ENCODE measurements at places on chromosomes 16 and 17.

DNA sequence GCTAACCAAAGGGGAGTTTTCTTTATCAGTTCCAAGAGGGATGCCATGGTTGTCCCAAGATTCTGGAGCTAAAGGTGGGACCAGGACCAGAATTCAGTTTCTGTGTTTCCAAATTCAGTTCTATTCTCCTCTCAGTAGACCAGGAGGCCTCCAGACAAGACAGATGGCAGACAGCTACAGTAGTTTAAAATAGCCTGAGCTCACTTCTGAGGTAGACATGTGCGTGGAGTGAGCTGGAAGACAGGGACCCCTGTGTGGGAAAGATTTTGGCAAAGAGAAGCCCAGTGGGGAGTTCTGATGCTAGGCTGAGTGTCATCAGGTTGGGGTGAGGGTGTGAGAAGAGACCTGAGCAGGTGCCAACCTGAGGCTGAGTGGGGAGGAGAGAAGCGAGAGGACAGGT lies 95.4 kb downstream of the PRKCB start:
- no peak for DNase-seq

DNA sequence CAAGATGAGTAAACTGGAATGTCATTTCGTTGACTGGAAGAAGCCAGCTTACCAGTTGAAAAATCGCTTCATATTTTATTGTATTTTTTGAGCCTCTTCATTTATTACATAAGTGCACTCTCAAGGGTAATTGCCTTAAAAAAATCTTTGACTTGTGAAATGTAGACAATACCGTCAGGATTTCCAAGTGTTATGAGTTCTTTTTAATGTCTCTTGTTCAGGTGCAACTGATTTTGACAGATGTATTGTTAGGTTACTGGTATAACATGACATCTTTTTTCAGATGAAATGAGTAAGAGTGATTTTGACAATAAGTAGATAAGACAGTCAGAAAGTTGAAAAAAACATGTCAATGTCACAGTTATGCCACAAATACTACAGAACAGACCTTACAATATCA lies 169.1 kb downstream of the CNTNAP4 start:
- no peak for DNase-seq

GRCh38 chr16:3012828-3013420 lies at the start of gene CLDN9:
TSS of gene CLDN9 (plus strand) at chr16:3012923. CDS start at chr16:3013363, 440 bp downstream.
- peak; percentile 72 for DNase-seq

- DNase-seq: no peak
Measured at GRCh38 chr16:506246-506546, 21.3 kb upstream of the CAPN15 start.

GRCh38 chr17:74426551-74427047 lies 5.3 kb upstream of the GPRC5C start:
- no peak for DNase-seq

GRCh38 chr17:12256380-12256995 lies 235.8 kb downstream of the MAP2K4 start:
- no peak for DNase-seq

DNA sequence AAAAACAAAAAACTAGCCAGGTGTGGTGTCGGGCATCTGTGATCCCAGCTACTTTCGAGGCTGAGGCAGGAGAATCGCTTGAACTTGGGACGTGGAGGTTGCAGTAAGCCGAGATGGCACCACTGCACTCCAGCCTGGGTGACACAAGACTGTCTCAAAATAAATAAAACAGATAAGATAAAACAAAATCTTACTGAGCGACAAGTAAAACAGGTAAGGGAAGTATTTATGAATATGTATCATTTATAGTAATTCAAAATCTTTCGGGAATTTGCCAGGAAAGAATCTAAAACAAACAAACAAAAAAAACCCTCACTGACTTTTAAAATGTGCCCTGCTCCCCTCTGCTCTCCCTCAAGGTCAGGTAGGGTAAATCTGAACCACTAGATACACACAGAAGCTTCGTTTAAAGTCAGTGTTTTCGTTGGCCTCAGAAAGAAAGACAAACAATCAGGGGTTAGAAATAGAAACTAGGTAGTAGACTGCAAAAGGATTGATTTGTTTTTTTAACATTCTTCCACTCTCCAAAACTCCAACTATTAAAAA lies 2.1 kb downstream of the PRPSAP1 start:
- no peak for DNase-seq

Data from H9 (cell line).